ENCODE measurements at places on chromosomes 12 and 14.
A peak's percentile ranks its signal among the peaks of the same experiment; 100 is the strongest.

DNA sequence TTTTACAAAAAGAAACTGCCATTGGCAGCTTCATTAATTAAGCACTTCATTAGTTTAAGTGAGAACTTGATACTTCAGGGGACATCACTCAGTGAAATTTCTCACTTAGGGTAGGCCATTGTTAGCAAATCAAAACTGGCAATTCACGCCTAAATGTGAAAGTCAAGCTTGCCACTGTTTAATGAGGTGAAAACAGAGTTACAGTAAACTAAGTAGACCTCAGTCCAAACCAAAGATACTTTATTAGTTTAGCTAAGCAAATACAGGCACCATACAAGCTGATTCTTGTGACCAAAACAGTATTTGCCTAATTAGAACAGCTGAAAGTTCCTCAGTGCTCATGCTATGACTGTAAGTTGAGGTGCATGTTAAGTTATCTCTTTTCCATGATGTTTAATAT lies 176.5 kb upstream of the CPNE8 start:
- no peak for DNase-seq

DNA sequence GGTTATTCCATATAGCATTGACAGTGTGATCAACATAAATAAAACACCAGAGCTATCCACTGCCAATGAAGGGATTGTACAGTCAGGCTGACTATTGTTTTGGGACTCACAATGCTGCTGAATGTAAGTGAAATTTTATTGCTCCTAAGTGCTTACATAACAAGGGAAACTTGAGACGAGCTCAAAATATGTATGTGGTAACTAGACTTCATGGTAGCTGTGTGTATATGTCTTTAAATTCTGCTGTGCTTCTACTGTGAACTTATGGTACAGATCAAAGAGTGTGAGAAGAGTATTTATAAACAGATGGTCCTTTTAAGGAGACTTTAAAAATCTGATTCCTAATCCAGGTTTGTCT lies 6.9 kb downstream of the FLRT2 start:
- no peak for DNase-seq

- no peak for DNase-seq
These were observed 9.1 kb downstream of the RAB2B start for GRCh38 chr14:21467616-21468015.

- peak; percentile 0 for DNase-seq
These were observed 98.7 kb downstream of the GAS2L3 start for GRCh38 chr12:100672075-100672592.

GRCh38 chr12:25783566-25783965 lies 174.9 kb upstream of the RASSF8 start:
- no peak for DNase-seq

All from KG1 (cell line).